ENCODE measurements at places on chromosomes 4 and X.

DNA sequence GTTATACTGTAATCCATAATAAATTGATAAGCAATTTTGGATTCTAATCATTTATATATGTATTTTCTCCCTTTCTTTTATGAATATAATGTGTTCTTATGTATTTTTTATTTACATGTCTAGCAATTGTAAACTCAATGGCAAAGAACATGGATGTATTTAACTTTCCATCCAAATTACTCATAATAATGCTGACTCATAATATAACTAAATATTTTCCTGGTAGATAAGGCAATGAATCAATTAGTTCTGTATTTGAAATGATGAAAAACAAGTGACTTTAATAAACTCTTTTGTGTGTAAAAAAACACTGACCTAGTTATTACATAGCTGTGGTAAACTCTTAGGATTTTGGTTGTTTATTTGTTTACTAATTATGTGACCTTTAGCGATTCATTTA lies 211.2 kb downstream of the DTHD1 start:
- no peak for DNase-seq

GRCh38 chr4:141605425-141605856 lies 30.9 kb upstream of the IL15 start:
- DNase-seq, result no peak

DNA sequence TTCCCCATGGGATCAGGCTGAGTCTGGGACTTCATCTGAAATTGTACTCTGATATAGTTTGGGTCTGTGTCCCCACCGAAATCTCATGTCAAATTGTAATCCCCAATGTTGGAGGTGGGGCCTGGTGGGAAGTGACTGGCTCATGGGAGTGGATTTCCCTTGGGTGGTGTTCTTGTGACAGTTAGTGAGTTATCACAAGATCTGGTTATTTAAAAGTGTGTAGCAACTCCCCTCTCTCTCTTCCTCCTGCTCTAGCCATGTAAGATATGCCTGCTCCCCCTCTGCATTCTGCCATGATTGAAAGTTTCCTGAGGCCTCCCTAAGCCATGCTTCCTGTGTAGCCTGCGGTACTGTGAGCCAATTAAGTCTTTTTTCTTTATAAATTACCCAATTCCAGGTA lies 61.0 kb downstream of the RASGEF1B start:
- DNase-seq, result no peak

GRCh38 chr4:1463927-1464540 lies 57.8 kb upstream of the NKX1-1 start:
- no peak for DNase-seq

DNA sequence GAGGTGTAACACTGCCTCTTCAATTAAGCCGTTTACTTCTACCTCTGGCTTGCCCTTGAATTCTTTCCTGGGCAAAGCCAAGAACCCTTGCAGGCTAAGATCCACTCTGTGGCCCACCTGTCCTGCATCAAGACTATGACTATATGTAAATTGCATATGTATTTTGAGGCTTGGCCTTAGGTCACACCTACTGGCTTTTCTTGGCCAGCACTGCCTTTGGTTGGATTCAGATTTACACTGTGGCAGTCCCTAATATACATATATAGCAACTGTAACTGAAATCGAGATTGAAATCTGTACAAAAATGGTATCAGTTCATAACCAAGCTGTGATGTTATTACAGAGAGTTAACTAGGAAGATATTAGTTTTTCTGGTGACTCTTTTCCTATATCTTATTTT lies 151.5 kb downstream of the CFAP47 start:
- DNase-seq, result no peak

GRCh38 chr4:38136604-38137003 lies 176.4 kb downstream of the PTTG2 start:
- DNase-seq, result no peak

DNA sequence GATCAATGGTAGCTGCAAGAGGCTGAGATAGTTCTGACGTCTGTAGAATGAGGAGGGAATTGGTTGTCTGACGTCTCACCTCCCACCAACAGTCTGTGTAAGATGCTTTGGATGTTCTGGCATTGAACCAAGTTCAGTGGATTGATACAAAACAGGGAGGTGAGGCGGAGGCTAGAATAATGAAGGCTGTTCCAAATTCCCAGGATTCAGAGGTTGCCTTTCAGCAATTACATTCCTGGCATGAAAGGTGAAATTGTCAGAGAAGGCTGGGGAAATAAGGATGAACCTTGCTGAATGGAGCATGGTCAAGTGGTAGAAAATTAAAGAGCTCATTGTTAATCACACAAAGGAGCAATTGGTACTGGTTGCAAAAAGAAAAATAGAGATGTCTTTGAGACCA lies 241.6 kb downstream of the FBXW7 start:
- DNase-seq, result no peak

DNA sequence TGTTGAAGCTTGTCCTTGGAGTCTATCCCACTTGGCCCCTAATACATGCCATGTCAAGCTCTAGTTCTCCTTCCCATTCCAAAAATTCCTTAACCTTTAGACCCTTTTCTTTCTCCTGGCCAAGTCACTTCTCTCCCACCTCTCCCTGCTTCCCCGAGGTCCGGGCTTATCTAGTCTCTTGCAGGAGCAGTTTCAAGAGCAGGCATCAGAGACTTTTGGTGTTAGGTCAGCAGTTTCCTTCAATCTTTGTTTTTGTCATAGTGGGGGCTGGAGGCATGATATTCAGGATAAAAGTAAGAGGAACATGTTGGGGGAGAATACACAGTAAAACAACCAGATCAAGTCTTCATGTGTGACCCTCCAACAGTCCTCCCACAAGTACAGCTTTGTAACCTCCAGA lies 11.5 kb upstream of the IDS start:
- DNase-seq, result no peak

All from stimulated activated CD4-positive, alpha-beta T cell treated with anti-CD3 and anti-CD28 coated beads, TNF-alpha, amount 100 ng/mL, for 1 hour (primary cell).